Stimulated activated CD4-positive, alpha-beta T cell treated with anti-CD3 and anti-CD28 coated beads, Interleukin-15, amount 100 ng/mL, for 1 hour (primary cell): ENCODE measurements at places on chromosomes 3 and 15.

GRCh38 chr3:160885791-160886286 is 129.8 kb downstream of the PPM1L start:
- DNase-seq, result no peak

DNA sequence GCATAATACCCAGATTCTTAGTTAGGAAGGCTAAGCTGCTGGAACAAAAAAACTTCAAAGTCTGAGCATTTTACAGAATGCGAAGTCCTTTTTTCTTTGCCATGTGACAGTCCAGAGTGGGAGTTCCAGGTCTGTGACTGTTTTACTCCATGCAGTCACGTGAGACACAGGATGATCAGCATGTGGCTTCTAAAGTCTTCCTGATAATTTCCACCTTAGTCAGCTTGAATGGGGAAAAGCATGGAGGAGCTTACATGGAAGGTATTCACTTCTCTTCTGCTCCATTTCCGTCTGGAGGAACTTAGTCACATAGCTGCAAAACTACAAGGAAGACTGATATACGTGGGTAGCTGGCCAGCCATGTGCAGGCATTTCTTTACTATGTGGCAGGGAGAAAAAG is 1.7 kb downstream of the SNTN start:
- no peak for DNase-seq

DNA sequence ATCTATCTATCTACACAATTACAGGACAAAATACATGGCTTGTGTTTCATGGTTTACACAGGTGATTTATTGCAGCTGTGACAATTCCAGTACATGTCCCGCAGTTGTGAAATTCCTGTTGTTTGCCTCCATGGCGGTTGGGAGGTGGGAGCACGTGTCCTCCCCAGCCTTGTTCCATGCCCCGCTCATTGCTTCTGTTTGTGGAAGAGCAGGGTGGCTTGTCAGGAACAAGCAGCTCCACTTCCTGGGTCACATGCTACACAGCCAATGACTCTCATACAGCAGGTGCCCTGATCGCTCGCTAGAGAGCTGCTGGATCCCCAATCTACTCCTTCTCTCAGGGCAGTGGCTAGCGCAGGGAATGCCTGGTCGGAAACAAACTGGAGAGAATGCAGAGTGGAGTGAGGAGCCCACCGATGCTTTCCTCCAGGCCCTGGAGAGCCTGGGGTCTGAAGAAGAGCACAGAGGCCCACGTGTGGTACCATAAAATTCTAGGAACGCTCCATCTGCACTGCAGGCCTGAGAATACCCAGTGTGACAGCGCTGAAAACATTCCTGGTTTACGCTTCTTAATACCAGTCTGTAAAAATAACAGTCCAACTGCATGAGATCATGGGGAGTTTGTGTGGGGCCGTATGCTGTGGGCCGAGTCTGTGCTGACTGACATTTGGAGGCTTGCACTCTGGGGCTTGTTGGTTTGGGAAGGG is 270.6 kb upstream of the RGMA start:
- no peak for DNase-seq

DNA sequence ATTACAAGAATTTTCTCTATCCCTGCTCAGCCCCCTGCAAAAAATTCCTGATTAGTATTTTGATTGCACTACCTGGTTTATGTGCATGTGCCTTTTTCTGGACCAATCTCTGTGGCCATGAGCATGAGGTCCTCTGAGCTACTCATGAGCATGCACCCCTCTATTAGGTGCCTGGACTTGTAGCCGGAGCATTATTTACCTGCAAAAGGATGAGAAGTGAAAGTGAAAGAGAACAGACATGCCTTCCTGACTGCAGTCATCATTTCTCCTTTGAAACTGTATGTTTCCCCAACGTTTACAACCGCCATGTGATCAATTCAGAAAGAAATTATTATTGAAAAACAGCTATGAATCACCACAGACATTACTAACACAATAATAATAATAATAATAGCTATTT is 1008.8 kb downstream of the ROBO2 start:
- no peak for DNase-seq

DNA sequence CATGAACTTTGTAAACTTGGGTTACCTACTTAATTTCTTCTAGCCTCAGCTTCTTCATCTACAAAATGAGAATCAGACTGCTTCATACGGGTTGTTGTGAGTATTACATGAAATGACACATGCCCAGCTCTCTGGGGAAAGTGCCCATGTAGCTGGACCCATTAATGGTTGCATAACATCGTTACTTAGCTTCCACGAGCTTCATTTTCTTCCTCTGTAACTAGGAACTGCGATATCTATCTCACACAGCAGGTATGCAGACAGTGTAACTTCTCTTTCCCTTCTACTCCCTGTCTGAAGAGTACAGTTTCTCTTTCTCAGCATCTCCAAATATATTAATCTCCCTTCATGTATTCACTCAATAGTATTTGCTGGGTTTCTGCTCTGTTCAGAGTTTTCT is 37.9 kb upstream of the DLG1 start:
- DNase-seq, result no peak

GRCh38 chr15:20280933-20281463 is 260.6 kb downstream of the GOLGA6L6 start:
- DNase-seq, result no peak

GRCh38 chr3:183826448-183827250 is 1.3 kb upstream of the MAP6D1 start:
- DNase-seq, result no peak

DNA sequence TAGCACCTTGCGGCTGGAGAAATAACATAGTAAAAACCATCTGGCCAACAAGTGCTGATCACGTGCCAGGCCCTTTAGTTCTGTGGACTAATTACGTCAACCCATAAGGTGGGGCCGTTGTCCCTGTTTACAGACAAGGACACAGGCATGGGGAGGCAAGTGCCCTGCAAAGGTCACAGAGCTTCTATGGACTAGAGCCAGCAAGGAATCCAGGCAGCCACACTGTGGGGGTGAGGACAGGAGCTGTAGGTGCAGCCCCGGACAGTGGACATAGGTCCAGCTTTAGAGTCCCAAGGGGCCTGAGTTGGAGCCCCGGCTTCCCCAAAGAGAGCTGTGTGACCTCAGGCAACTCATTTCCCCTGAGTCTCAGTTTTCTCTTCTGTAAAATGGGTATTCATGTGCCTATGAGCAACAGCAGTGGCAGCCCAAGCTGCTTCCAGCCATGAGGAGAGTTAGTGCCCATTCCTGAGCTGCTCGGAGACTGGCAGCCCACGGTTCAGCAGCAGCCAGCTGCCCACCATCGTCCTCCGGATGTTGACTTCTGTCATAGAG is 13.9 kb downstream of the CHST13 start:
- no peak for DNase-seq
